Kidney tubule cell (primary cell): ENCODE measurements at places on chromosomes 7 and 10.

DNA sequence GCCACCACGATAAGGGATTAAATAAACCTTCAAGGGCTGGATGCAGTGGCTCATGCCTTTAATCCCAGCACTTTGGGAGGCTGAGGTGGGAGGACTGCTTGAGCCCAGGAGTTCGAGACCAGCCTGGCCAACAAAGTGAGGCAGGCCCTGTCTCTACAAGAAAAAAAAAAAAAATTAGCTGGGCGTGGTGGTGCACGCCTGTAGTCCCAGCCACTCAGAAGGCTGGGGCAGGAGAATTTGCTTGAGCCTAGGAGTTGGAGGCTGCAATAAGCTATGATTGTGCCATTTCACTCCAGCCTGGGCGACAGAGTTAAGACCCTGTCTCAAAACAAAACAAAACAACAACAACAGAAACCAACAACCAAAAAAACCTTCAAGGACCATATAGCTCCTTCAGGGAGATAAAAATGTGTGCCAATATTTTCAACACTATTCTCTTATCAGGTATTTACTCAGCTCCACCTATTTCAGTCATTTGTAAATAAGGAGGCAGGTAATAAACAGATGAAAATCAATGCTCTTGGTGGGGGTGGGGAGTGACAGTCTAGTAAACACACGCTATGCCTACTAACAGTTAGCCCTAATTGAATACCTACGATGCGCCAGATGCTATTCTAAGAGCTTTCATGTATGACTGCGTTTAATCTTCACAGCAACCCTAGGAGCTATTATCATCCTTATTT, 13.2 kb downstream of the BAIAP2L1 start:
- DNase-seq: no peak

DNA sequence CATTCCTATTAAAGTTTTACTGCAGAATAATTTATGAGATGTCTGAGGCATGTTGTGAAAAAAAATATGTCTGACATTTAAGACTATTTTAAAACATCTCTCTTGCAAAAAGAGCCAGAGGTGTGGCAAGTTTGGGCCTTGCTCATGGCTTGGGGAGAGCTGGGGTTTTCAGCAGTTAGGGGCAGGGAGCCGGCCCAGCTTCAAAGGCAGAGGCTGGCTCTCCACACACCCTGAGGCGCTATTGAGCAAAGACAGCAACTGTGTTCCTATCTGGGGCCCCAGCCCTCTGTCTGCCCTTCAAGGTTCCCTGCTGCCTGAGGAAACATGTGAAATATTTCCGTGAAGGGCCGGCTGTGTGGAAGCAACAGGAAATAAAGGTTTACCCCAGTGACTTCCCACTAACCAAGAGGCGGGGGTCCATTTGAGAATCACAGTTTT, 94.0 kb downstream of the SORBS1 start:
- DNase-seq: peak; percentile 35

DNA sequence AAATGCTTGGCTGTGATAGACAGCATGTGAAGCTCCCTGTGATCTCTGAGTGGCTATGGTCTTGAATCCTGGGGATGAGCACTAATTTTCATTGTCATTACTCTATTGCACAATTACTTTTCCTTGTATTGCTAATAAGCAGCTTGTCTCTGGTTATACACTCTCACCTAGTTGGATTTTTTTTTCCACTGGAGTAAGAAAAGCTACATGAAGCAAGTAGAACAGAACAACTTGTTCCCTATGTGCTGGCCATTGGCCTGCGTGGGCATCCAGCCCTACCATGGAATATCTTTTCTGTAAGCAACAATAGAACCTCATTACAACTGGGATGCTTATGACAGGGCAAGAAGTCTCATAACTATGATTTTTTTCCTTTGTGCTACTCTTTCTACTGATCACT, 807.4 kb downstream of the TNS3 start:
- no peak for DNase-seq

DNA sequence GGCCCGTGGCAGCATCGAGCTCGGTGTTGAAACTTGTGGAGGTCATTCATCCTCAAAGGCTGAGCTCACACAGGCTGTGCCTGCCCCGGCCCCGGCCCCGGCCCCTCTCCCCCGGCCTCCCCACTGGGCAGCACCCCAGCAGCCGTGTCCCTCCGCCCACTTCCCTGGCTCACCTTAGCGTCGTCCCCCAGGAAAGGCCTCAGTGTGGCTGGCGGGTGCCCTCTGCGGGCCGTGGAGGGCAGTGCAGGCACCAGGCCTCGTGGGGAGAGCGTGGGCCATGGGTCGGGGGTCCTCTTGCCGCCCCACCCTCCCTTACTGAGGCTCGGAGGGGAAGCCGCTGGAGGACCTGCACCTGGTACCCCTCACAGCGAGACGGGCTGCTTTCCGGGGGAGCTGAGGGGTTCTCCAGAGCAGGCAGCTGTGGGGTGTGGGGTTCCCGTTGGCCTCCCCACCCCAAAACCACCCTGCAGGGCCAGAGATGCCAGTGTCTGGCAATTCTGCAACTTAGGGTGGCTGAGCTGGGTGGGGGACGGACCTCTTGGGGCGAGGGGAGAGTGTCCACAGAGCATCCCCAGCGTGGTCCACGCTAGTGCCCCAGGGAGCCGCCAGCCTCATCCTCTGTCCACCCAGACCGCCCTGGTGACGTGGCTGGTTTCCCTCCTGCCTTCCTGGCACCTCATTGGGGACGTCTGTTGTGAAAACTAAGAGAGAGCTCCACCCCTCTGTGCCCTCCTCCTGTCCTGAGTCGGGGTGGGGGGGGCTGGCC, 44.2 kb upstream of the DPYSL4 start:
- DNase-seq: peak; percentile 35

DNA sequence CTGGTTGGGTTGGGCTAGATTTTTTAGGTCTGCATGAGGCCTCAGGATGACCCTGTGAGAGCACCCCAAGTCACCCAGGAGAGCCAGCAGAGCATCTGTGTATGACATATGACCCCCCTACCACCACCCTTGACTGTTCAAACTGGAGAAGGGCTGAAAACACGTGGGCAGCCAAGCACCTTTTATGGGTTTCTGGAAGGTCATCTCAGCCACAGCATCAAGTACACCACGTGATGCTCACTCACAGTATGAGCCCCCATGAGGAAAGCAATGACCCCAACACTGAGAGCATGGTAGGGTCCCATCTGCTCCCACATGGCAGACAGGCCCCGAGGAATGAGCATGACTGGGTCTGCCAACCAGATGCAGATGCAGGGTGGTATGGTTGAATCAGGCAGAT, 149.4 kb upstream of the GDF10 start:
- no peak for DNase-seq

- DNase-seq: no peak
These were observed 56.5 kb downstream of the RNLS start for GRCh38 chr10:88526501-88527105.

GRCh38 chr10:13527864-13528122, 1.0 kb downstream of the BEND7 start:
- DNase-seq: no peak

- DNase-seq: no peak
These were observed 339.8 kb downstream of the FRMD4A start for GRCh38 chr10:13990946-13991345.

DNA sequence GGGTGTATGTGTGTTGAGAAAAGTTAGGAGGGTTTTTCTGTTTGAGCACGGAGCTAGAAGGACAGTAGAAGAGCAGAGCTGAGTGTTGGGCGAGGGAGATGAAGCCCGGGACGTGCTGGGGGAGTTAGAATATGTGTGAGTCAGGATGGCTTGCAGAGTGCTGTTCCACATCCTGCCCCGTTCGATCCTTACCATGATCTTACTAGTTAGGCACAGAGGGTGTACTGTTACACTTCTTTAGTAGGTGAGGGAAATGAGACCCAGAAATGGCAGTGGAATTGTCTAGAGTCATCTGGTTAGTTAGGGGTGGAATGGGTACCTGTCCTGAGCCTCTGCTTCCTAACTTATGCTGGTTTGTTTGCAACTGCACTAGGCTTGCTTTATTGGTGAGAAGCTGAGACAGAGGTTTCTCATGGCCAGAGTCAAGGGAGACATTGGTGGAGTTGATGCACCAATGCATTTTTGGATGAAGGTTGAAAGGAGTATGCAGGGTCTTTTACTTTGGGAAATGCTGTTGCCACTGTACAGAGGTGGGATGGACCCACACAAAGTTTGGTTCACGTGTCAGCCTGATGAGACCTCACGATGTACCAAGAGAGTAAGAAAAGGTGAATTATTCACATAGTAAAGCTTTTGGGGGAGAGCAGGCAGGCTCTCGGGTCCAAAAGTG, 42.4 kb downstream of the CCNY start:
- no peak for DNase-seq

DNA sequence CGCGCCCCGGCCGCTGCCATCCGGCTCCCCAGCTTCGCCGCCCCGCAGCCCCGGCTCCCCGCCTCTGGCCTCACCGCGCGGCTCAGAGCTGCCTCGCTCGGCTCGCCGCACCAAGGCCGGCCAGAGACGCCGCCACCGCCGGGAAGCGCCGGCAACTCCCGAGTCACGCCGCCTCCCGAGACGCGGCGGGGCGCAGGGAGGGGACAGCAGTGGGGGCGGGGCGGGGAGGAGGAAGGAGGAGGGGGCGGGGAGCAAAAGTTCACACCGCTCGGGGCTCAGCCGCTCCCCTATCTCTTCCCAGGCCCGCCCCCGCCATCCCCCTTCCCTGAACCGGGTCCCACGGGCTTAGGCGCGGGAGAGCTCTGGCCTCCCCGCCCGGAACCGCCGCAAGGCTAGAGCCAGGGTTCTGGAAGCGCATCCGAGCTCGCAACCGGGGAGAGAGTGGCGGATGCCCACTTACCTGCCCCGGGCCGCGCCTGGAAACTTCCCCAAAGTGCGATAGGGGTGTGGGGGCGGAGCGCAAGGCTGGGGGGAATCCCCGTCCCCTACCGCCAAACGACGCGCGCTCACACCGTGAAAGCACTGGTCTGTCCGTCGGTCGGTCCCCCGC, 1.0 kb downstream of the CHST15 start:
- peak; percentile 61 for DNase-seq

GRCh38 chr7:51242007-51242691, 74.5 kb downstream of the COBL start:
- no peak for DNase-seq

GRCh38 chr10:63522277-63522687, 1.1 kb downstream of the REEP3 start:
- peak; percentile 41 for DNase-seq

- peak; percentile 35 for DNase-seq
These were observed 330.0 kb downstream of the ARL4A start for GRCh38 chr7:13017333-13017857.

GRCh38 chr10:114024876-114025610, 18.6 kb upstream of the ADRB1 start:
- no peak for DNase-seq

DNA sequence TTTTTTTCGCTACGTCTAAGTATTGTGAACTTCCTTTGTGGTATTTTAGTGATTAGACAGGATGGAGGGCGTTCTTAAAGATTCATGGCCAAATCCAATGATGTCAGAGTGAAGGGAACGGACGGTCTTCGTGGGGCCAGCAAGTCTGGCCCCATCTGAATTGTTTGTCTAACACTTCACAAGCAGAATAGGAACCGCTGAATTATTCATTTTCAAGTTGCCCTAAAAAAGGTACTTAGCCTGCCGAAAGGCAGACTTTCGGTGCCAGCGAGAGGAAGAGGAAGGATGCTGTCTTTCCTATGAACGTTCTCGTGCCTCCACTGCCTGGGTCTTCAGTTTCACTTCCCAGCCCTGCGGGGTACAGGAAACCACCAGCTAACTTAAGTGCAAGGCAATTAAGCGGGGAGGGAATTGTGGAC, 145.7 kb upstream of the SH2B2 start:
- no peak for DNase-seq

- DNase-seq: no peak
These were observed 88.2 kb upstream of the SH2B2 start for GRCh38 chr7:102198417-102198956.

DNA sequence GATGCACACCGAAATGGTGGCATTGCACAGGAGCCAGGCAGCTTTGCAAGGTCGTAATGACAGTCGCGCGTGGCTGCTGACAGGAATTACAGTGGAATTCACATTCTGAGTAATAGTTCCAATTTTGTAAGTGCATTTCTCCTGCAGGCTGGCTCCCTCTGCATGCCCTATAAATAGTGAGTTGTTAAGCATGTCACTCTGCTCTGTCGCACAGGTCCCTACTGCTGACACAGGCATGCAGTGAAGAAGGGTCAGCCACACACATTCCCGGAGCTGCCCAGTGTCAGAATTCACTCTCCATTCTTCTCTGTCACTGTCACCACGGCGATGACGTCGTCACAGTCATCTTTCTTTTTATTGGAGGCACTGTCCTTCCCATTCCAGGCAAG, 49.2 kb upstream of the SHH start:
- peak; percentile 14 for DNase-seq

DNA sequence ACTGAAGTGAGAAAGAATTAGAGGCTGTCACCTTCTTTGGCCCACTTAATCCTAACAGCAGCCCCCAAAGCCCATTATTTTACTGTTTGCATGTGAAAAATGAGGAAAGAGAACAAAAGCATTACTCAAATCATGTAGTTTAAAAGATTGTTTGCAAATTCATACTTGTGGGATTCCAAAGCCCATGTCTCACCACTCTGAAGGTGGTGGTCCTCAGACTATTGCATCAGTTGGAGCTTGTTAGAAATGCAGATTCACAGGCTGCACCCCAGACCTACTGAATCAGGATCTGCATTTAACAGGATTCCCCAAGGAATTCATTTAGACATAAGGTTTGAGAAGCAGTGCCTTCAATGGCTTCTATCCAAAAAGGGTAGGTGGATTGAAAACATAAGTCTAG, 93.7 kb upstream of the PDE1C start:
- no peak for DNase-seq

- no peak for DNase-seq
These were observed 64.2 kb downstream of the ARMC3 start for GRCh38 chr10:22992075-22992474.
